ENCODE measurements at places on chromosomes 2 and 18. TPM values are rescaled to one million over a fixed set of nuclear protein-coding genes. Genes with fewer than 3 reads are reported as not detected.

The GREB1L gene
- 10.4 TPM for total RNA-seq

DNA sequence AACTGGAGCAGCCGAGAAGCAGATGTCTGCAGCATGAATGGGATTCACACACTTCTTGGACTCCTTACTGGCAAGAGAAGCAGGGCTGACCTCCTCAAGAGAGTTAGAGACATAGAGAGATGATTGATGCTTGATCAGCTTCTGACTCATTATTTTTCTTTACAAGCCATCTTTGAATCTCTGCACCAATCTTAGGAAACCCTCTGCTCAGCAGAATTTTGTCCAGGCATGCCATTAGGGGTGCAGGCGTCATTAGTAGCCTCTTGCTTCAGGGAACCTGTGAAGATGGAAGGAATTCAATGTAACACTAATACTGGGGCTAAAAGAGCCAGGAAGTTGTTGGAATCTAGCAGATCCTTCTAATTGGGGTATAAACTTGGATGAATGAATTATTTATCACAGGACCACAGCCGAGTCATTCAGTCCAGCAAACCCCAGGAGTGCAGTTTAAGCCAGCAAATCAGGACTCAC is 151.8 kb downstream of the MGAT5 start:
- peak; percentile 58 for DNase-seq

GRCh38 chr18:72811047-72811446 is 56.7 kb downstream of the NETO1 start:
- DNase-seq: no peak

- DNase-seq: no peak
Observed at GRCh38 chr18:12779043-12779442, 76.2 kb downstream of the PSMG2 start.

The ALK gene
- total RNA-seq: not detected

- no peak for DNase-seq
Observed at GRCh38 chr18:50441016-50441415, 66.2 kb downstream of the SKA1 start.

GRCh38 chr18:64330931-64331330 is 182.0 kb upstream of the LINC00305 start:
- no peak for DNase-seq

DNA sequence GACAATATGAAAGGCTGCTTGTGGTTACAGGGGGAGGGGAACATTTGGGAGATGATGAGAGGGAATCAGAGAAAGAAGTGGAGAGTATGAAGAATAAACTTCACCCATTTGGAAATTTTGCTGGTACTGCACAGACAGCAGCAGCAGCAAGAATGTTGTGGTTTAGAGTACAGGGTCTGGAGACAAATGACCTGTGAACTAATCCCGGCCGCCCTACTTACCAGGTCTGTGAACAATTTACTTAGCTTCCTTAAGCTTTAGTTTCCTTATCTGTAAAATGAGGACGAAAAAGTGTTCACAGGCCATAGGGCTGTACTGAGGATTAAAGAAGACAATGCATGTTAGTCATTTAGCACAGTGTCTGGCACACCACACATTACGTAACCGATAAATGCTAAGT is 685.4 kb upstream of the CELF4 start:
- no peak for DNase-seq

The FAM168B gene
- 91.4 TPM for total RNA-seq

DNA sequence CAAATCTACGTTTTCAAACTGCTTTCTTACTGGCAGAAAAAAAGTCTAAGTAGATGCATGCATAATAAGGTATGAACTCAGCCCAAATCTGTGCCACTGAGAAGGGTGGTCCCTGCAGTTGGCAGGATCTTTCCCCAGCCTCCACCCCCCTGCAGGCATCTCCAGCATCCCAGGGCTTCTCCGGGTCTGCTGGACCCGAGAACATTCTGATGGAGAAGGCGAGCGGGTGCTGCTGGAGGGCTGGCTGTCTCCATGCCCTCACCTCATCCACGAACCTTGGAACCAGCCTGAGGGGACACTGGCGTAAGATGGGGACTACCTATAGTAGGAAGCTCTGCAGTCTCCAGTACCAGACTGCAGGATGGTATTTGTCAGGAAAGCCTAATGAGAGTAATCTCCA is 198.9 kb downstream of the HDAC4 start:
- no peak for DNase-seq

The TWIST2 gene
- total RNA-seq: 123 TPM

The FANCL gene
- total RNA-seq: 6.7 TPM

The STARD7 gene
- total RNA-seq: 185 TPM

DNA sequence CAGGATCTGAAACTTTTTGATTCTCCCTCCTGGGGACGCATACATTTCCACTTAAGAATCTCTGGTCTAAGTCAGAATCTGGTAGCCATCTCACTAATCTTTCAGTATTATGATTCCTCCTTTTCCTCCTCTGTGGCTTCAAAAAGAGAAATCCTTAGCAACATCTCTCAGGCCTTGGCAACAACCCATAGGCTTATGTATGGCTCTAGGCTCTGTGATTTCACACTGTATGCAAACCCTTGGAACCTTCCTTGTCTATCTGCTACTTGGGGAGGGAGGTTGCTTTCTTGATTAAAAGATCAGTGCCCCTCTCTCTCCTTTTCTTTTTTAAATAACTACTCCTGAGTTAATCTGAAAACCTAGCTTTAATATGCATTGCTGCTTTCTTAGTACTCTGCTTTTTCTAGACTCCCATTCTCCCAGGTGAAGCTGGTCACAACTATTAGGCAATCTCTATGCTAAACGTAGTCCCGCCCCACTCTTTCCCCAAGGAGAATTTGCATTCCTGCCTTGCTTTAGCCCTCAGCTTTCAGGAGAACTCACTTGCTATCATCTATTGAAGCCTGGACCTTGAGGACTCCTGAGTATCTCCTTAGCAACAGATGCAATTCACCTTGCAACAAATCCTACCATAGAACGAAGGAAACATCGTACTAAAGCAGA is 72.2 kb upstream of the L3MBTL4 start:
- DNase-seq: no peak

DNA sequence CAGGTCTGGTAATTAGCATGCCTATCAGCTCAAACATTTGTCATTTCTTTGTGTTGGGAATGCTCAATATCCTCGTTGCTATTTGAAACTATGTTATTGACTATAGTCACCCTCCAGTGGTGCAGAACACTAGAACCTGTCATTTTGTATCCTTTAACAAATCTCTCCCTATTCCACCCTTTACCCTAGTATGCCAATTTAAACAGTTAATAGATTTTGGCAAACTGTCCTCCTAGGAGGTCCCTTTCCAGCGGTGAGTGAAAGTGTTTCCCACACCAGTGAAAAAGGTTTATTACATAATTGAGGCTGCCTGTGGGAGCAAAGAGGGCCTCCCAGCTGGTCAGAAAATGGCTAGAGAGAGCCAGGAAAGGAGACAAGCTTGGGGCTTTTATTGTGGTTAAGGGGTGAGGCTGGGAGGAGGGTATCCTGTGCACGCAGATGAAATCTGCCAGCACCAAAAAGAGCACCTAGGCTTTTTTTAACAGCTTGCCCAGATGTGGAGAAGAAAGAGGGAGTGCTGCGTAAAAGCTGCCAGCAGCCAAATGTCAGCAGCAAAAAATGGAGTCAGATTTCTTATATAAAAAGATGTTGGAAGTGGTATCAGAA is 1.8 kb upstream of the DRC1 start:
- DNase-seq: no peak

DNA sequence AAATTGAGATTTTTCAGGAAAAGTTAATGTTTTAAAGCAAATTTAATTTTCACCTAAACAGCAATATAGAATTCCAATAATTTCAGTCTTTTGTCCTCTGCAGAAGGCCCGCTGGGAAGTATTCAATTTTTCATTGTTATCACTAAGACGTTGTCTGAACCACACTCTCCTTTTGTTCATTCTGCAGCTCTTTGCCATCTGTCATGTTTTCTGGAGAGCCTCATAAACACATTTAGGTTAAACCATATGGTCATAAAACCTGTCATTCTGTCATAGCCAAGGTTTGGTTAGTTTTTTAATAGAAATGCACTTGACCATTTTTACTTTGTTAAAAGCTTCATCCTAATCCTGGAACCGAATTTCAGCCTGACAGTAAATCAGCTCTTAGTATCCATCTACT is 54.0 kb upstream of the PGAP1 start:
- no peak for DNase-seq

DNA sequence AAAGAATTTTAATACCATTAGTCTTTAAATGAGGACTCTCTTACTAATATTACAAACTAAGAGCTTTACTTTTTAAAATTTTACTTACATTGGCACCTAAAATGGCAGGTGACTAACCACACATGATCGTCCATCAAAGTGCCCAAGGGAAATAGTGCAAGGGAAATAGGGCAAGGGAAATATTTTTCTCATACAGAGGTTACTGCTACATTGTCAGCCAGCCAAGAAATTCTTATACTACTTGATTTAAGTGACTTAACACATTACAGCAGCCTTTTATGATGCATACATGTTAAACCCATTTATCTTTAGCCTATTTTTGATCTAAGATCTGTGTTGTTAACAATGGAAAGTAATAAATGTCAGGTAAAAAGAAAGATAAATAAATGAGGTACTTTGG is 587.2 kb upstream of the PKDCC start:
- DNase-seq: no peak

DNA sequence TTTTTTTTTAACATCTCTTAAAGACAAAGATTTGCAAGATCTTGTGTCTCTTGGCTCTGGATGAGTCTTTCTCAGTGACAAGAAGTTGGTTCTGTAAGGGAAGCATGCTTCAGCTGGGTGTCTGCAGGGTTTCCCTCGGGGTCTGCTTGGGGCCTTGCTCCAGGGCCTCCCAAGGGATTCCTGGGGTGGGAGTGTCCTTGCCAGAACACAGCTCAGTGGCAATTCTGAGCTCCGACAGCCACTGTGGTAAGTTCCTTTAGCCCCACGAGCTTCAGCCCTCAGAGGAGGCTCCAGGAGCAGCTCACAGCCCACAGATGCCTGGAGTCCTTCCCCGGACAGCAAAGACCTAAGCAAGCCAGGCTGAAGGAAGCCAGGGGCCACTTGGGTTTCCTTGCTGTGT is 52.4 kb downstream of the EMX1 start:
- DNase-seq: no peak

DNA sequence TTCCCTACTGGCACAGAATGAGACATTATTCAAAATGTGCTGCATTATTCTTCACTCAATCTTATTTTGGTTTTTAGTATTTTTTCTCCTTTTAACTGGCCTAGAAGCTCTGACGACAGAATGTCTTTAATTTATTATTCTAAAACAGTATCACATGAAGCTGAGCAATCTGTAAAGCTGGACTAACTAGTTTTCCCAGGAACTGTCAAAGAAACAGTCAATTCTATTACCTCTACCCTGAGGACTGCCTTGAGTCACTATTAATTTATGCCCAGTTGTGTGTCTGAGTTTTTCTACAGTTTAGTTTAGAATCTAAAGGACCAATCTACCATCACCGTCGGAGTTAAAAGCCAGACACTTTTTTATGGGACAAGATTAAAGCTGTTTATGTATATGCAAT is 31.6 kb downstream of the MBD2 start:
- DNase-seq: no peak

The THSD7B gene
- total RNA-seq: 0.19 TPM

- DNase-seq: peak; percentile 33
Observed at GRCh38 chr2:29117636-29118303, 2.6 kb downstream of the CLIP4 start.

- no peak for DNase-seq
Observed at GRCh38 chr2:171318463-171318934, 115.3 kb downstream of the METTL8 start.

DNA sequence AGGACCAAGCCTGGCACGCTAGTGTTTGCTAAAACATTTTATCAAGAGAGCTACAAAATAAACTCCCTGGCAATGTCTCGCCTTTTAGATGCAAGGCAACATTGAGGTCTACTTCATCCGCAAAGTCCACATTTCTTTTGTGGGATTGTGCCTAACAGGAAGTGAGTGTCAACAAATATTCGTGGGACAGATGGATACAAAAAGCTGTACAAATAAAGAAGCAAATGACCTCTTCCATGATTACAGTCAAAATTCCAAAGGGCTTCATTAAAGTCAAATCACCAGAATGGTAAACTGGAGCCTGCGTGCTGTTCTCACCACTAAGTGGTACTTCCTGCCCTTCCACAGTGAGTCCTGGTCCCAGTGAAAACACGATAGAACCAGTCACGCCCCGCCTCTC is 40.4 kb downstream of the L3MBTL4 start:
- no peak for DNase-seq

- DNase-seq: no peak
Observed at GRCh38 chr18:54561706-54562267, 29.3 kb upstream of the DYNAP start.

The TFPI gene
- total RNA-seq: 42.4 TPM

DNA sequence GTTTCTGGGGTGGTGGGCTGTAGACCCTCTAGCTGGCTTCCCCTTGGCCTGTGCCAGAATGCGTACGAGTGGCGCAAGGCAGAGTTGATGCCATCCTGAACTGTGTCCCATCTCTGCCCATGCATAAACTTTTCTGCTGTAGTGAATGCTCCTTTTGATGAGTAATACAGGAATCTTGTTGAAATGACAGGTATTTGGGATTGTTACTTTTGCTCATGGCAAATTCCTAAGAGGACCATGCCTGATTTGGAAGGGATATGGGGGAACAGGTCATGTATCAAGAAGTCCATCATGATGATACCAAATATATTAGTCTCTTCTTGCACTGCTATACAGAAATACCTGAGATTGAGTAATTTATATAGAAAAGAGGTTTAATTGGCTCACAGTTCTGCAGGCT is 648.0 kb downstream of the SLC4A3 start:
- peak; percentile 11 for DNase-seq

GRCh38 chr2:163800951-163801381 is 65.2 kb upstream of the FIGN start:
- peak; percentile 54 for DNase-seq

GRCh38 chr2:158179660-158180059 is 78.0 kb downstream of the UPP2 start:
- DNase-seq: no peak

The TLK1 gene
- 51.3 TPM for total RNA-seq

- DNase-seq: no peak
Observed at GRCh38 chr2:62415019-62415431, 91.0 kb downstream of the TMEM17 start.

- DNase-seq: no peak
Observed at GRCh38 chr18:58398648-58399398, 230.1 kb downstream of the ALPK2 start.

The MC2R gene
- total RNA-seq: not detected

GRCh38 chr2:97819754-97820153 is 106.4 kb downstream of the ZAP70 start:
- no peak for DNase-seq

GRCh38 chr2:159026170-159026569 is 57.7 kb downstream of the TANC1 start:
- DNase-seq: no peak

The KCNF1 gene
- total RNA-seq: 0.18 TPM

The MLPH gene
- 45.4 TPM for total RNA-seq
